ENCODE measurements at places on chromosomes 4 and X.

DNA sequence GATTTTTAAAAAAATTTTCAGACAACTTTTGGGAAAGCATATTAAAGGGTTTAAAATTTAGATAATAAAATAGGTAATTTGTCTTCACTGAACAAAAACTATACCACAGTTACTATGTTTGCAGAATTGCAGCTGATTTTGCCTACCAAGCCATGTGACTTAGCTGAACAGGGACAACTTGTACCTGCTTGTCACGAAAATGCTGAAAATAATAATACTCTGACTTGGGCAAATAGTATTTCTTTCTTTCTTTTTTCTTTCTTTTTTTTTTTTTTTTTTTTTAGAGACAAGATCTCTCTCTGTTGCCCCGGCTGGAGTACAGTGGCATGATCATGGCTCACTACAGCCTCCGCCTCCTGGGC, 225.2 kb upstream of the PPP1R2C start:
- no peak for DNase-seq

DNA sequence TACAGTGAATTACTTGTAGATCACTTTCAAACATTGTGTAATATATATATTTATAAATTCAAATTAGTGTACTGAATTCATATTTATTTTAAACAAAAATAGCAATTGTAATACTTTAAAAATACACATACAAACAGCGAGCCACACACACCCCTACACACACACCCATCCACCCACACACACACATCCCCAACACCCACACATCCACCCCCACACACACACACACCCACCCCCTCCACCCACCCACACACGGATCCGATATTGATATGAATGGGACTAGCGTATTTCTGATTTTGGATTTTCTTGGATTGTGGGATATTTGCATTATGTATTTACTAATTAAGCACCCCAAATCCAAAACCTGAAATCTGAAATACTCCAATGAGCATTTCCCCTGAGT, 451.2 kb downstream of the PCDH7 start:
- no peak for DNase-seq

DNA sequence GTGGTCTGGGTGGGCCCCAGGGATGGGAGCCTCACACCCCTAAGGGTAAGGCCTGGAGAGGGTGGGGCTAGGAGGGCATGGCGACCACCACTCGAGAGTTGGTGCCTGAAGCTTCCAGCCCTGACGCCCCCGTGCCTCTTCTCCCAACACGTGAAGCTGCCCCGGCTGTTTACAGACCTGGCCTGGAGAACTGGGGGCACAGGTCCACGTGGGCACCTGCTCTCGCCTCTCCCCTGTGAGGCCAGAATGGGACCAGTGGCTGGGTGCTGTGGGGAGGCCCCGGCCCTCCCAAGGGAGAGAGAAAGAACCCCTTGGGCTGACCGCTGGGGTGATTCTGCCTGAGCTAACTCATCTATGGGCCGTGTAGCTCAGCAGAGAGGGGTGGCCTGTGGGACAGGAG, 15.5 kb downstream of the NAT8L start:
- no peak for DNase-seq

DNA sequence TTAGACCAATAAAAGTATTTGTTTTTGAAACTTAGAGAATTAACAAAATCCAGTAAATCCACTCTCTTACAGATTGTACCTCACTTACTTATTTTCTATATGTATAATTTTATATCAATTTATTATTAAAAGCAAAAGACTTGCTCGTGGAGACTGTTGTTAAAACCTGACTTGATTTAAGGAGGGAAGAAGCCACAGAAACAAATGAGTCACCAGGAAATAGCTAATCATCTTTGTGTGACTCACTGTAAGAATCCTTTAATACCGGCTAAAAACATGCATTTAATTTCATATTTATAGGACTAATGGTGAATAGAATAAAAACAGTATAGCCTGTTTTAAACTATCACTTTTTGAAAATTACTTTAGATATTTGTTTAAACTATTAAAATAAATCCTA, 29.9 kb upstream of the UBE2NL start:
- no peak for DNase-seq

DNA sequence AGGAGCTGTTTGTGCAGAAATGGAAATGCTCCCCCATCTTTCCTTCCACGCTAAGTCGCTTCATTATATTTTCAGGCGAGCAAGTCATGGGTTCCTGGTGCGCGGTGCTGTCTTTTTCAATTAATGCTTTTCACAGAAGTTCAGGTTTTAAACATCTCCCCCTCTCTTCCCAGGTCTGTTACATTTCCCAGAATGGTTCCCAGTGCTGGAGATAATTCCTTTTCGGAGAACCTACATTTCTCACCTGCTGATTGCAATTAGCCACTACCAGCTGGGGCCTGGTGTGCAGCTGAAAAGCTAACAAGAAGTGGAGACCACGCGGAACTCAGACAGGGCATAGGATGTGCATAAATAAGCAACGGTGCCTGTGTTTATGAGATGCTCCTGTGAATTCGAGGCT, 217.8 kb downstream of the MID1IP1 start:
- DNase-seq, result no peak
